ENCODE measurements at places on chromosomes 16 and 17.
A peak's percentile ranks its signal among the peaks of the same experiment; 100 is the strongest.

GRCh38 chr17:409308-409847 is 56.8 kb upstream of the RPH3AL start:
- no peak for DNase-seq

- no peak for DNase-seq
Observed at GRCh38 chr16:5196204-5196603, 98.6 kb upstream of the EEF2KMT start.

DNA sequence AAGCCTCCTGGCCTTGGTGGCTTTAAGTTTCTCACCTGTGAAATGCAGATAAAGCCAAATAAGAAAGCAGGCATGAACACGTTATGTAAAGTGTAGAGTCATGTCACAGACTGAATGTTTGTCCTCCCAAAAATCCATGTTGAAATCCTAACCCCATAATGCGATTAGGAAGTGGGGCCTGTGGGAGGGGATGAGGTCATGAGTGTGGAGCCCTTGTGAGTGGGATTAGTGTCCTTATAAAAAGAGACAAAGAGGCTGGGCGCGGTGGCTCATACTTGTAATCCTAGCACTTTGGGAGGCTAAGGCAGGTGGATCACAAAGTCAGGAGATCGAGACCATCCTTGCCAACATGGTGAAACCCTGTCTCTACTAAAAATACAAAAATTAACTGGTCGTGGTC is 19.5 kb upstream of the C16orf78 start:
- DNase-seq, result no peak

- DNase-seq, result no peak
Observed at GRCh38 chr17:78923660-78924453, 1.3 kb downstream of the TIMP2 start.

DNA sequence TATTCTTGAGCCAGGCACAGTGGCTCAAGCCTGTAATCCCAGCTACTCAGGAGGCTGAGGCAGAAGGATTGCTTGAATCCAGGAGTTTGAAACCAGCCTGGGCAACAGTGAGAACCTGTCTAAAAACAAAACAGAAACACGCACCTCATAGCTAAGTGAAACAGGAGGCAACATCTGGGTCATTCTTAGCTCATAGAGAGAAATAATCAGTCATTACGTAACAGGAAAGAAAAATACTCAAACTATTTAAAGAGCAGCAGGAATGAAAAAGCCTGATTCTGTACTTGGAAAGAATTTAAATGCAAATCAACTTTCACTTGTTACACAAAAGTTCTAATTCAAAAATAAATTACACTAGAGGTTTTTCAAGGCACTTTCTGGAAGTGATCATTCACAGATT is 17.2 kb downstream of the CHCT1 start:
- DNase-seq, result no peak

DNA sequence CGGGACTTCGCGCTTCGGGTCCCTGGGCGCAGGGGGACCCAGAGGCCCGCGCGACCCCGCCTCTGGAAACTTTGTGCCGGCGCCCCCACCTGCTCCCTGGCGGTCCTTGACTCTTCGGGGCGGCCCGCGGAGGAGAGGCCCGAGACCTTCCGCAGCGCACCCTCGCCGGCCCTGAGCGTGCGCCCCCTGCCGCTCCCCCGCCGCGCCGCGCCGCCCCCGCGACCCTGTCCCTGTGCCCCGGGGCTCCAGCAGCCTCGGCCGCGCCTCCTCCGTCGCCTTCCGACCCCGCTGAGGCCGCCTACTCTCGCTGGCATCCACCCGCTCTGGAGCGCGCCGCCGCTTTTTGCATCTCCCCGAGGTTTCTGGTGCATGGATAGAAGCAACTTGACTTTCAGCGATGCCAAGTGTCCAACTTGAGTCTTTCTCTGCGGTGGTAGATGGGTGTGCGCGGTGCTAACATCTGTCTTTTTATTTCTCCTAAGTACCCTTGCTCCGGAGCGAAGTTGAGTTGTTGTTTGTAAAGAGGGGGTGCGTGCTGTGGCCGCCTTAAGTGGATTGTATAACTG is 414 bp downstream of the DUSP14 start:
- peak; percentile 60 for DNase-seq

GRCh38 chr17:57406131-57406980 is 150.0 kb downstream of the MSI2 start:
- DNase-seq, result no peak

DNA sequence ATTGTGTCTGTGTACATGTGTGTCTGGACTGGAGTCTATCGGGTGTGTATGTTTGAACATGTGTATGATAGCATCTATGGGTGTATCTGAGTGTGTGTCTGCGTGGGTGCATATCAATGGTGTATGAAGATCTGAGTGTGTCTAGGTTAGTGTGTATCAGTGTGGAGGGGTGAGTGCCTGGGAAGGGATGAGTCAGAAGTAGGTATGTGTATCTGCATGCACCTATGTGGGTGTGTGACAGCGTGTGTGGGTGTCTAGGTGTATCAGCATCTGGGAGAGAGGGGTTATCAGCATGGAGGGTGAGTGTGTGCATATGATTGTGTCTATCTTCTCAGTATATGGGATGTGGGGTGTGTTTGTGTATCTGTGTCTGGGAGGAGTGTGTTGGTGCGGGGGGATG is 58.2 kb upstream of the LHX1 start:
- no peak for DNase-seq

DNA sequence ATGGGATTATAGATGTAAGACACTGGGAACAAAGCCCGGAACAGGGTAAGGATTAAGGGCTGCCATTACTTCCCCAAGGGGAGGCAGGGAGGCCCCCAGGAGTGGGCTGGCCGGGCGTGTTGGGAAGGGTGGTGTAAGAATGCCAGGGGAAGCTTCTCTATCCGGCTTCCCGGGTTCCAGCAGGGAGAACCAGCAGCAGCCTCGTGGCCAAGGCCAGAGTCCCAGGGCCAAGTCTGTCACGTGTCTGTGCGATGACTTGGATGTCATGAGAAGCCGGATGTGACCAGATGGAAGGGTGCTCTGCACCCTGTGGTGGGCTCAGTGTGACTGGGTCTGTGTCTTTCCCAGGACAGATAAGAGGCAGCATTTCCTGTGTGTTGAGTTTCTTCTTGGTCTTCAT is 52.1 kb downstream of the SCNN1B start:
- no peak for DNase-seq

DNA sequence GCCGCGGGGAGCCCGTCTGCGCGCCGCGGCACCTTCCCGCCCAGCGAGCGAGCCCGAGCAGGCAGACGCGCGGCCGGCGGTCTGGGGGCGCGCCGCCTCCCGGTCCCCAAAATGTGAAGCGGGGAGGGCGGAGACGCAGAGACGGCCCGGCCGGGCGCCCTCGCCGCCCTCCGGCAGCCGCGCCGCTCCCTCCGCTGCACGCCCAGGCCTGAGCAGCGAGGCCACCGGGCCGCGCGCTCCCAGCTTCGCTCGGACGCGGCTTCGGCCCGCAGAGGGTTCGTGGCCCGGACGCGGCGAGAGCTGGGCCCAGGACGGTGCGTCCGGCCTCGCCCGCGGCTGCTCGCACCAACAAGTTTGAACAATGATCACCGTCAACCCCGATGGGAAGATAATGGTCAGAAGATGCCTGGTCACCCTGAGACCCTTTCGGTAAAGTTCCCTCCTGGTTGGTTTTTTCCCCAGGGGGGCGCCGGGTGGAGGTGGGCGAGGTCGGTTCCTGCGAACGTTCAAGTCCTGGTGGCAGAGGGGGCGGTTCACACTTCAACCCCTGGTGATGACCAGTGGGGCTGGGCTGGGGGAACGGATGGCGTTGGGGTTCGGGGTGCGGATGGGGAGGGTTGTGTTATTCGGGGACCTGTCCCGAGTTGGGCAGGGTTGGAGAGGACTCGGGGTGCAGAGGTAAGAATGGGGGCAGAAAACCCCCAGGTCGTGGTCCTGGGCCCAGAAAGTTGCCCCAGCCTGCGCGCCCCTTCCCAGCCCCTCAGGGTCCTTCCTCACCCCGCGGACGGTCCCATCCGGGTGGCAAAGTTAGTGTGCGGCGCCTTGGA is 678 bp downstream of the MGAT5B start:
- no peak for DNase-seq

DNA sequence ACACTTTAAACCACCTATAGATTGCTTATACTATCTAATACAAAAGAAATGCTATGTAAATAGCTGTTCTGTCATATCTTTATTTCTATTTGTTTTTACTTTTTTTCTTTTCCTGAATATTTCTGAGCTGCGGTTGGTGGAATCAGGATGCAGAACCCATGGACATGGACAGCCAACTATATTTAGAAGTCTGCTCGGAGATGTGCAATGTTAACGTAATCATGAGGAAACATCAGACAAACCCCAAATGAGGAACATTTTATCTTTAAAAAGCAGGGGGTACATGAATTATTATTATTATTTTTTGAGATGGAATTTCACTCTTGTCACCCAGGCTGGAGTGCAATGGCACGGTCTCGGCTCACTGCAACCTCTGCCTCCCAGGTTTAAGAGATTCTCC is 31.4 kb upstream of the GHDC start:
- DNase-seq, result no peak

GRCh38 chr17:70295731-70296130 is 126.4 kb downstream of the KCNJ2 start:
- no peak for DNase-seq

DNA sequence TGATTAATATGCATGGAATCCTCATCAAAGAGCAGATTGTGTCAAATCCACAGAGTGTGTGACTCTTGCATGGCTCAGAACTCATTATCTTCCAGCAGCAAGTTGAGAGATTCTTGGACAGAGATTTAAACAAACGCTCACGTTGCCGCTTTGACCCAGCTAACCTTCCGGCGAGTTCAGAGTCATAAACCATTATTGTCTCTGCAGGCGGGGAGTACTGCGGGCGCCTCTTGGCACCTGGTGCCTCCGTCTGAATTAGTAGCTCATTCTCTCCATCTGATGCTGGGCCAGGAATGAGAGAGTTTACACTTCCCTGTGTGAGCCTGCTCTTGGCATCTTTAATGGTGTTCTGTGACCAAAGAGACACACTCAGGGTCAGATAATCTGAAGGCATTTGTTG is 138.6 kb upstream of the WSCD1 start:
- no peak for DNase-seq

DNA sequence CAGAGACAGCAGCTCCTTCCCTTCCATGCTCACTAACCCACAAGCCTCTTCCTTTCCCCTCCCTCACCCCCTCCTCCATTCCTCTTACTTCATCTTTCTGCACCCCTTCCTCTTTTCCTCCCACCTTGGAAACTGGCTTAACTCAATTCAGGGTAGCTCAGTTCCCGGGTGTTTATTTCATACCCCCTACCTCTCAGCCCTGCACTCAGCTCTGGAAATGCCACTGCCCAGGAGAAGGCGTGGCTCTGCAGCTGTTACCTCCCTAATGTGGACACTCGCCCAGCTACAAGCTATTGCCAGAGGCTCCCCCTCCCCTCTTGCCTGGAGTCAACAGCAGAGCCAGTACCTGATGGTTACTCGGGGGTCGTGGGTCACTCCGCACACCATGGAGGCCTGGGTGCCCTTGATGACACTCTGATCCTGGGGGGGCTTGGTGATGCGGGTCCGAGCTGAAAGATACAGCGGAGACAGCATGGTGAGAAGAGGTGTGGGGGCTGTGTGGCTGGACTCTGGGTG is 118.4 kb upstream of the CDC42EP4 start:
- DNase-seq, result no peak

DNA sequence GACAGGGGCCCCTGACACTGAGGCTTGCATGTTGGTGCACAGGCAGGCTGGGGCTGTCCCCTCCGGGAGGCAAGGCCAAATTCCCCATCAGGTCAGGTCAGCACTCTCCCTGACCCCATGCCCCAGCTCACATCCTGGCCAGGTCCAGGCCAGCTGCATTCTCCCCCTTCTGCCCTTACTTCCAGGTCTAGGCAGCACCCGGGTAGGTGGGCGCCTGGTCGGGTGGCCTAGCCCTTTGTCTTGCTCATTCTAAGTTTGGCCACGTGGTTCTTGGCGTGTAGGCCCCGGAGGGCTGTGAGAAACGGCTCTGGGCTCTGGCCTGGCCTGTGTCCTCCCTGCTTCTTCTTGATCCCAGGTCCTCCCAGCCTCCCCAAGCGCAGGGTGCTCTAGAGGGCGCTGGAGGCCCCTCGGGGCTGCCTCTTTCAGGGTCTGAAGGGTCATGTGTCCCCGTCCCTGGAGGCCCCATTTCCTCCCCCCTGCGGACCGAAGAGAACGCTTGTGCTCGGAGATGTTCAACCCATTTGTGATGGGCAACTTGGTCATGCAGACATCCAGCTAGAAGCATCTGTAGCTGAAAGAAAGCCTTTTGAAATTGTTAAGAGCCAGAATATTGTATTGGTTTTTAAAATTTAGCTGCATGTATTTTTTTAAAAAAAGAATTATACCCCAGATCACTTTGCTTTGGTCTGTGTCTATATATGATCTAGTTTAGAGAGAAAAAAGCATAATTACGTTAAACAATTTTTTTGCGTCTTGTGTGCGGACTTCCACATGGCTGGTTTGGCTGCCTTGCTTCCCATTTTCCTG is 6.7 kb downstream of the BAHCC1 start:
- DNase-seq, result peak; percentile 48

- DNase-seq, result no peak
Observed at GRCh38 chr16:89442588-89442987, 47.8 kb downstream of the ANKRD11 start.

GRCh38 chr17:7406235-7406825 is 1.3 kb upstream of the NLGN2 start:
- no peak for DNase-seq

DNA sequence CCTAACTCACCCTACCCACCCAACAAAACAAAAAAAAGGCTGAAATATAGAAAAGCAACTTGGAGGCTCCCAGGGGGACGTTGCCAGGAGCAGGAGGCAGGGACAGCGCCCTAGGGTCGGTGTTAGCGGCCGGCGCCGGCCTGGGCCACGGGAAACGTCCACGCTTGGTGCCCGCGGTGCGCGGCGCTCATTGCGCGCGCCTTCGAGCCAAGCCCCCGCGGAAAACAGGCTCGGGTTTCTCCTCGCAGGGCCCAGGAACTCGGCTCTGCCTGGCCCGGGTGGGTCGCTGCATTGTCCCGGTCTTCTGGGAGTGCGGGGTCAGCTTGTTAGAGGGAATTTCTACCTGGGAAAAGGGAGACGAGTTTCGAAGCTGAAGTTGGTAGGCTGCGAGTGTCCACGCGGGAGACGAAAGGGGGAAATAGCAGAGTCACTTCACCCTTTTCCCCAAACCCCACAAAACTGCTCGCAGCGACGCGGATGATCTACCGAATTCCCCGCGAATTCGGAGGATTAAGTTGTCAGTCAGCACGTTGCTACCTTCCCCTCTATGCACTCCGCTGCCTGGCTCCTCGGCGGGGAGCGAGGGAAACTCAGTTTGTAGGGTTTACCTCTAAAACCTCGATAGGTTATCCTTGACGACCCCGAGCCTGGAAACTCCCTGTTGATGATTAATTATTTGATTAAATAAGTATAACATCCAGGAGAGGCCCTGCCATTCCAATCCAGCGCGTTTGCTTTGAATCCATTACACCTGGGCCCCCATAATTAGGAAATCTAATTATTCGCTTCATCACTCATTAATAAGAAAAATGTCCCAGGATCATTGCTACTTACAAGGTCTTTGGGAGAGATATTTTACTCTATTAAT is 751 bp upstream of the FOXC2 start:
- no peak for DNase-seq

Data from GDM1 (cell line).